ENCODE measurements at places on chromosomes 11 and 22. TPM values are rescaled to one million over a fixed set of nuclear protein-coding genes. Genes with fewer than 3 reads are reported as not detected.

DNA sequence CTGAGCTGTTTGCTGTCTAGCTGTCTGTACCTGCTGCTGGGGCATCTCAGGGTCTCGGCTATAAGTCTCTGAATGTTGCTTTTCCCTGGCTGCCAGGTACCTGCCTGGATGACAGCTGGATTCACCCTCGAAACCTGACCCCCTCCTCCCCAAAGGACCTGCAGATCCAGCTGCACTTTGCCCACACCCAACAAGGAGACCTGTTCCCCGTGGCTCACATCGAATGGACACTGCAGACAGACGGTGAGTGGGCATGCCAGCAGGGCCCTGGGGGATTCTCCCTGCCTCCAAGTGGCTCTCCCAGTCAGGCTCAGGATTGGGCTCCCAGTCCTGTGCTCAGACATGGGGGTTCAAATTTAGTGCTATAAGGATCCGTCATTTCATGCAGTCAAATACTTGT lies 12.9 kb downstream of the IL17RA start:
- H3K27ac ChIP-seq, result no peak overlapping the region
- H3K27me3 ChIP-seq, result no peaks in the 10 kb centered on the region
- no peaks in the 10 kb centered on the region for H3K36me3 ChIP-seq
- DNase-seq, result no peak

The RBMXL2 gene
- total RNA-seq, result 0.10 TPM

The SLC6A5 gene
- total RNA-seq, result not detected

DNA sequence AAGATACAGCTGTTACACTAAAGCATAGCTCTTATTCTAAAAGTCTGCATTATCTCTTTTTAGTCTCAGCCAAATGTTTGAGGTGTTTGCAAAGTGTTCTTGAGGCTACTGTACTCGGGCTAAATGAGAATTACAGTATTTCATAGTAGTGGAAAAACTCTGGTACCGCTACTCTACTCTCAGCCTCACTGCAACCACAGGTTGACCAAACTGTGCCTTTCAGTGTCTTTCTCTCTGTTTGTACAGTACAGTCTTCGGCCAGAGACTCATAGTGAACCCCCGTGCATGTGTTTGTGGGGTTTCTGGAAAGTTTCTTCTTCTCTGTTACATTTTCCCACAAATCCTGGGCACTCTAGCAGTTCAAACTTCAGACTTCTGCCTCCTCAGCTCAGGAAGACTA lies 7.4 kb upstream of the LUZP2 start:
- no peak overlapping the region for H3K4me3 ChIP-seq
- no peaks in the 10 kb centered on the region for H3K36me3 ChIP-seq
- no peaks in the 10 kb centered on the region for H3K4me1 ChIP-seq
- H3K27ac ChIP-seq, result no peak overlapping the region
- H3K27me3 ChIP-seq, result no peaks in the 10 kb centered on the region

GRCh38 chr11:70826541-70827335 lies 425.6 kb downstream of the SHANK2 start:
- no peak for DNase-seq
- H3K4me3 ChIP-seq, result no peak overlapping the region
- H3K36me3 ChIP-seq, result no peaks in the 10 kb centered on the region
- peaks cover 24% of the 10 kb centered on the region for H3K27me3 ChIP-seq
- H3K27ac ChIP-seq, result no peak overlapping the region

The RFPL1 gene
- not detected for total RNA-seq

- no peak overlapping the region for H3K4me3 ChIP-seq
- peaks cover 9% of the 10 kb centered on the region for H3K4me1 ChIP-seq
- DNase-seq, result no peak
- H3K27ac ChIP-seq, result no peak overlapping the region
These were observed 72.4 kb upstream of the BIRC3 start for GRCh38 chr11:102244681-102245409.

The OR6T1 gene
- total RNA-seq, result not detected

The MS4A1 gene
- total RNA-seq, result 0.59 TPM

The PGGHG gene
- total RNA-seq, result 115 TPM

The PANX3 gene
- total RNA-seq, result not detected

GRCh38 chr22:29773233-29773632 lies 6.1 kb downstream of the UQCR10 start:
- H3K27me3 ChIP-seq, result no peaks in the 10 kb centered on the region
- no peak for DNase-seq
- H3K36me3 ChIP-seq, result no peaks in the 10 kb centered on the region
- no peak overlapping the region for H3K4me3 ChIP-seq

DNA sequence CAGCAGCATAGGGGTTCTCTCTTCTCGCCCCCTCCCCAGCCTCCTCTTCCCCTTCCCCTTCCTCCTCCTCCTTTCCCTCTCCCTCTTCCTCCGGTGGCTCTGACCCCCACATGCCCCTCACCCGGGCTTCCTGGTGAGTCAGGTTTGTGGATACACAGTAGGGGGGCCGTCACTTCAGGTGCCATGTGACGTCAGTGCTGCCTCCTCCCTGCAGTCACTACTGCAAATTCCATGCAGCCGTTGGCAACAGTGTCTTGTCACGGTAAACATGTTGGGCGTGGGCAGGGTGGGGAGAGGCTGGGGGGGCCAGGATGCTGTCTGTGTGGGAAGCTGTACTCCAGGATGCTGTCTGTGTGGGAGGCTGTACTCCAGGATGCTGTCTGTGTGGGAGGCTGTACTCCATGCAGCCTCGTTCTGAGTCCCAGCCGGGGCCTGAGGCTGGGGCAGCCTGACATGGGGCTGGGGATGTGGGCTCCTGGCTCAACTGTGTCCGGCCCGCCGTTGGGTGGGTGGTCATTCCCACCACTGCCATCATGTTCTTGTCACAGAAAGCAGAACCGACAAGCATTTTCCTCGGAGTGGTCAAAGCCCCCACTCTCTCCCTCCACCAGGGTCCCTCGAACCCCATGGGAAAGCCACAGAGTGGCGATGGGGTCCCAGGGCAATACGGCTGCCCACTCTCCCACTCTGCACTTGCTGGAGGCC lies 2.4 kb upstream of the MUC2 start:
- peaks cover 25% of the 10 kb centered on the region for H3K4me1 ChIP-seq
- H3K36me3 ChIP-seq, result no peaks in the 10 kb centered on the region
- H3K27me3 ChIP-seq, result no peaks in the 10 kb centered on the region
- DNase-seq, result no peak
- no peak overlapping the region for H3K4me3 ChIP-seq
- H3K27ac ChIP-seq, result no peak overlapping the region

The CYP2D6 gene
- 2.7 TPM for total RNA-seq

The CHCHD10 gene
- 84.4 TPM for total RNA-seq

GRCh38 chr22:19527321-19527721 lies 3.1 kb upstream of the CLDN5 start:
- H3K4me1 ChIP-seq, result no peaks in the 10 kb centered on the region
- H3K36me3 ChIP-seq, result no peaks in the 10 kb centered on the region
- no peak overlapping the region for H3K27ac ChIP-seq
- H3K4me3 ChIP-seq, result no peak overlapping the region
- DNase-seq, result no peak
- H3K27me3 ChIP-seq, result no peaks in the 10 kb centered on the region

GRCh38 chr22:28402539-28402938 lies 277.1 kb downstream of the TTC28 start:
- H3K4me1 ChIP-seq, result no peaks in the 10 kb centered on the region
- no peak overlapping the region for H3K4me3 ChIP-seq
- H3K27me3 ChIP-seq, result no peaks in the 10 kb centered on the region
- no peak overlapping the region for H3K27ac ChIP-seq
- no peaks in the 10 kb centered on the region for H3K36me3 ChIP-seq

The LIF gene
- total RNA-seq, result 34.4 TPM

GRCh38 chr11:48008951-48009270 lies 28.6 kb downstream of the PTPRJ start:
- H3K36me3 ChIP-seq, result no peaks in the 10 kb centered on the region

DNA sequence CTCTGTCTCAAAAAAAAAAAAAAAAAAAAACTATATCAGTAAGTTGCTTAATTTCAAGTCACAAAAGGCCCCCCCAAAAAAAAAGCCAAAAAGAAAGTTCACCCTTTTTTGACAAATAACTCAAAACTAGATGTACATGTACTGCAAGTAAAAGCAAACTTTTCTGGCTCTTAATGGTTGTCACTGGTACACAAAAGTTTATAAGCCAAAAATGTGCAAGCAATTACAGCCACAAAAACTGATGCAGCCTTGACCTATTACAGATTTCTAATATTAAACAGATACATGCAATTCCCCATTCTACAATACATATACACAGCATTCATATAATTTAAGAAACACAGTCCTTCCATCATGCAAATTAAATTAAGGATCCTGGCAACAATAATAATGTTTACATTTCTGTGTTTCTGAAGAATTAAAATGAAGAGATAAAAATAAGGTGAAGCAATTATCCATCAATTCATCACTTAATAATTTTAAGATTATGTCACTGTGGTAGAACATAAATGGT lies 18.6 kb downstream of the PICALM start:
- H3K4me3 ChIP-seq, result no peak overlapping the region
- no peak overlapping the region for H3K27ac ChIP-seq
- no peaks in the 10 kb centered on the region for H3K27me3 ChIP-seq
- no peaks in the 10 kb centered on the region for H3K36me3 ChIP-seq

The OR5A1 gene
- total RNA-seq, result not detected

DNA sequence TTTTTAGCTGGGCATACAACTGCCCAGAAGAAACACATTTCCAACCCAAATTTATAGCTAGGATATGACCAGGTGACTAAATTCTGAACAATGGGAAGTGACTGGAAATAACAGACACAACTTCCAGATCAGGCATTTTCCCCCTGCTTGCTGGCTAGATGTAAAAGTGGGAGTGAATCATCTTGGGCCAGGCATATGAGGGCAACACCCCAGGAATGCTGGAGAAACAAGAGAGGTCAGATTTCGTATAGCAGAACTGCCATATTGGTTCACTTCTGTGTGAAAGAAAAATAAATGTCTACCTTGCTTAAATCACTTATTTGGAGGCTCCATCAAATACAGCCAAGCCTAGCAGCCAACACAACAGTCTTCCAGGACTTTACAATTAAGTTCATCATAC lies 7.4 kb downstream of the ATL3 start:
- H3K36me3 ChIP-seq, result no peaks in the 10 kb centered on the region
- H3K4me1 ChIP-seq, result peaks cover 18% of the 10 kb centered on the region
- no peak for DNase-seq
- H3K27me3 ChIP-seq, result no peaks in the 10 kb centered on the region
- H3K27ac ChIP-seq, result no peak overlapping the region

DNA sequence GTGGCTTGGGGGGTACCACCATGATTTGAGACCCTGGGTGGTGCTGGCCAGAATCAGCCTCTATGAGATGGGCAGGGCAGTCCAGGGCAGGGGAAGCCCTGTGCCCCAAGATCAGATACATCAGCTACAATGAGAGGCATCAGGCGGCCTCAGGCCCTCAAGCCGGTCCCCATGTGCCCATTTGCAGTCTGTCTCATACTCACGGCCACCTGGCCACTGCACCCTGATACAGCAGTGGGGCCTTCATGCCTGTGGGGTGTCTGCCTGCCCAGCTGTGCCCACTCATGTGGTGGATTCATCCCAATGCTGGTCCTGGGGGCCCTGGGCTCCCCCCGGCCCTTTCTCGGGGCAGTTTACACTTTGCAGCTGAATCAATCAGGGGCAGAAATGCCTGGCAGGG lies 42.4 kb upstream of the KCNQ1OT1 start:
- H3K4me1 ChIP-seq, result peaks cover 19% of the 10 kb centered on the region
- no peak for DNase-seq
- H3K27me3 ChIP-seq, result no peaks in the 10 kb centered on the region
- H3K36me3 ChIP-seq, result no peaks in the 10 kb centered on the region

DNA sequence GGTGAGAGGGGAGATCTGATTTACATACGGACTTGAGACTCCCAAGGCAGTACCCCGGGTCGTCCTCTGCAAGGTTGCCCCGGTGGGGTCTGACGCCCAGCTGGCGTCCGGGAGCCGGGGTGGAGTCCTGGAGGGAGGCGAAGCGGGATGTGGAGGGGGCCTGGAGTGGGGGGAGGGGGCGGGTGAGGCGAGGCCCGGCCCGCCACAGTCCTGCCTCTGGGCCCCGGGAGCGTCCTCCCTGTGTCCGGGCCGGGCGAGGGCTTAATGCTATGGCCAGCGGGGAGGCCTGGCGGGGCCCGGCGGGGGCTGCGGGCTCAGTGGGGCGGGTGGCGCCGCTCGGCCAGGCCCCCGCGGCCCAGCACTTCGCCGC lies 2.4 kb upstream of the MYBPC3 start:
- H3K27ac ChIP-seq, result no peak overlapping the region
- H3K4me3 ChIP-seq, result peak overlapping the region; percentile 36
- DNase-seq, result no peak

DNA sequence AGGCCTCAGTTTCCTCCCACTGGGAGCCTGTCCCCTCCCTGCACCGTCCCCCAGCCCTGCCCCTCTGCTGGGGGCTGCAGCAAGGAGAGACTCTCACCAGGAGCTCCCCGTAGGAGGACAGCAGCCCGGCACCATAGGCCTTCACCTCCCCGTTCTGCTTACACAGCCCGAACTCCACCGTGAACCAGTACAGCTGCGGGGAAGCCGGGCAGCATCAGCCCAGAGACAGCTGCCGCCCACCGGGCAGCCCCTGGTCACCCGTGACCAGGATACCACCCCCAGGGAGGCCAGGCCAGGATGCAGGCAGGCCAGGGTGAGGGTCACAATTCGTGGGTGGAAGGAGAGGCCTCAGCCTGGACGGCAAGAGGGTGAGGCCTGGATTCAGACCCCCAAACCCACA lies 4.6 kb upstream of the INS start:
- peaks cover 8% of the 10 kb centered on the region for H3K4me1 ChIP-seq
- H3K27me3 ChIP-seq, result no peaks in the 10 kb centered on the region
- H3K4me3 ChIP-seq, result no peak overlapping the region
- H3K27ac ChIP-seq, result no peak overlapping the region

DNA sequence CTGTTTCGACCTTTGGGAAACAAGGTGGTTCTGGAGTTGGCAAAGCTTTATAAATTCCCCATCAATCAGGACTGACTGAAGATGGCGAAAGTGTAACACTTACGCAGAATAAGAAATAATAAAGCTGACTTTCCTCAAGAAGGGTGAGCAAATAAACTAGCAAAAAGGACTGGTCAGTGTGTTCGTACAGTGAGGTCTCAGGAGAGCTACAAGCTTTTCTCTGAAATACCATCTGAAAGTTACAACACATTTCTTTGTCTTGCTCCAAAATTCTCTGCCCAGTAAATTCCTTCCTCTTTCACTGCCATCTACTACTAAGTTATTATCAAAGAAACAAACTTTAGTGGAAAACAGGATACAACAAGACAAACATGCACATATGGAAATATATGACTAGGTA lies 13.4 kb downstream of the PITPNB start:
- no peaks in the 10 kb centered on the region for H3K4me1 ChIP-seq
- H3K27ac ChIP-seq, result no peak overlapping the region
- no peak for DNase-seq

DNA sequence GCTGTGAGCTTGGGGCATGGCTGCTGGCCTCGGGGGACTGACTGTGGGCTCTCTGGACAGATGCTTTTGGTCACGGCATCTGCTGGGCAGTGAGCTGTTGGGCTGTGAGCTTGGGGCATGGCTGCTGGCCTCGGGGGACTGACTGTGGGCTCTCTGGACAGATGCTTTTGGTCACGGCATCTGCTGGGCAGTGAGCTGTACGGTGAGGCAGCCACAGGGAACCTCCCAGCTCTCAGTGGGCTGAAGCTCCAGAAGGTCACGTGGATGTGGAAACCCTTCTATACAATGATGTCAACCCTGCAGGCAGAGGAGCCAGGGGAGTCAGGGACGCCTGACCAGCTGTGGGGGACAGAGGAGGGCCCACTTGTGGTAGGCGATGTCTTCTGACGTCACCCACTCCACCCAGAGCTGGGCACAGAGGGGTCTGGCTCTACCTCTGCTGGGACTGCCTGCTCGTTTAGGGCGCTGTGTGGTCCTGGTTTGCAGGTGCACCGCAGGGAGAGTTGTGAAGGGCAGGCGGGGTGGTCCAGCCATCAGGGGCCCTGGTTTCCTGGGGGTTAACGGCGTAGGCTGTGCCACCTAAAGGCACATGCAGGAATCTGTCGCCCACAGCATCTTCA lies 1331.3 kb downstream of the BRD1 start:
- H3K36me3 ChIP-seq, result no peaks in the 10 kb centered on the region
- no peak for DNase-seq
- no peak overlapping the region for H3K27ac ChIP-seq
- H3K4me1 ChIP-seq, result no peaks in the 10 kb centered on the region
- H3K4me3 ChIP-seq, result no peak overlapping the region
- H3K27me3 ChIP-seq, result no peaks in the 10 kb centered on the region
